Activated CD4-positive, alpha-beta T cell treated with anti-CD3 and anti-CD28 coated beads for 1 hour (primary cell): ENCODE measurements at places on chromosomes 7 and 10.

GRCh38 chr7:33986951-33987947 lies 81.9 kb downstream of the BMPER start:
- no peak for DNase-seq

DNA sequence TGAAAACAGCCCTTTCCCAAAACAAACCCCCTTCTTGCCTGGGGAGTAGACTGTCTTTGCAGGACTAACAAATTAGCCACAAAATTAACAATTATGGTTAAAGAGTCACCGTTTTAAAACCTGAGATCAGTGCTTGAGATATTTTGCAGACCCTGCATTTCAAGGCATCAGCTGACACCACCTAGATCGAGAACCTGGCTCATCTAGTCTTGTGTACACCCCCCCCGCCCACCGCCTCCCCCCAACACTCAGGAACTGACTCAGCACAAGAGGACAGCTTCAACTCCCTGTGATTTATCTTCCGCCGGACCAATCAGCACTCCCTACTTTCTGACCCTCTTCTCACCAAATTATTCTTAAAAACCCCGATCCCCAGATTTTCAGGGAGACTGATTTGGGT lies 737.1 kb downstream of the PHTF2 start:
- no peak for DNase-seq

DNA sequence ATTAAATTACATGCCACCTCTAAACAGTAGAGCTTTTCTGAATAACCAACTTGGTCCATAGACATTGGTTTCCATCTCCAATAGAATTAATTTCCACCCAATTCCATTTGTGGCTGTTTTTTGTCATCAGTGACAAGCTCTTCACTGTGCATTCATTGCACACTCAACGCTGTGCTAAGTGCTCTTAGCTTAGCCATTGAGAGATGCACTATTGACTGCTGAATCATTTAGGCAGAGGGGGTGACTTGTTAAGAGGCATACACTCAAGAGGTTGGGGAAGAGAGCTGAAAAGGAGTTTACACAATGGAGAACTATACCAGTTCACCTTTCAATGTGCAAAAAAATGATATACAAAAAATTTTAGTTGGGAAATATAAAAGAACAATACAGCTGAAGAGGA lies 31.9 kb upstream of the CBLL1 start:
- DNase-seq = no peak

DNA sequence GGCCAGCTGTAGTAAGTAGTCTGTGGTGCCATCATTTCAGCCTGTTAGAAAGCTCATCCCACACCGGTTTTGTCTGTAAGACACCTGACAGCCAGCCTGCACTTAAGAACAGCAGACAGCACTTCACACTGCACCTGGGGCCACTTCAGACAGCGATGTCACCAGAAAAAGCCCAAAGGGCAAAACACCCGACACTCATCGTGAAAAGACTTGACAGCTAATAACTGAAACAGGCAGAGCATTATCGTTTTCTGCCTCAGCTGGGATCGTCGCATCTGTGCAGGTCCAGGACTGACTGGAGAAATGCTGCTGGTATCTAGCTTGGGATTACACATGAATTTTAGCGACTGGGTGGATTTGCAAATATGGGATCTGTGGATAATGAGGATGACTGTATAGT lies 16.8 kb upstream of the LAT2 start:
- DNase-seq = no peak

- no peak for DNase-seq
These were observed 840.8 kb downstream of the GRM8 start for GRCh38 chr7:126411821-126412383.

DNA sequence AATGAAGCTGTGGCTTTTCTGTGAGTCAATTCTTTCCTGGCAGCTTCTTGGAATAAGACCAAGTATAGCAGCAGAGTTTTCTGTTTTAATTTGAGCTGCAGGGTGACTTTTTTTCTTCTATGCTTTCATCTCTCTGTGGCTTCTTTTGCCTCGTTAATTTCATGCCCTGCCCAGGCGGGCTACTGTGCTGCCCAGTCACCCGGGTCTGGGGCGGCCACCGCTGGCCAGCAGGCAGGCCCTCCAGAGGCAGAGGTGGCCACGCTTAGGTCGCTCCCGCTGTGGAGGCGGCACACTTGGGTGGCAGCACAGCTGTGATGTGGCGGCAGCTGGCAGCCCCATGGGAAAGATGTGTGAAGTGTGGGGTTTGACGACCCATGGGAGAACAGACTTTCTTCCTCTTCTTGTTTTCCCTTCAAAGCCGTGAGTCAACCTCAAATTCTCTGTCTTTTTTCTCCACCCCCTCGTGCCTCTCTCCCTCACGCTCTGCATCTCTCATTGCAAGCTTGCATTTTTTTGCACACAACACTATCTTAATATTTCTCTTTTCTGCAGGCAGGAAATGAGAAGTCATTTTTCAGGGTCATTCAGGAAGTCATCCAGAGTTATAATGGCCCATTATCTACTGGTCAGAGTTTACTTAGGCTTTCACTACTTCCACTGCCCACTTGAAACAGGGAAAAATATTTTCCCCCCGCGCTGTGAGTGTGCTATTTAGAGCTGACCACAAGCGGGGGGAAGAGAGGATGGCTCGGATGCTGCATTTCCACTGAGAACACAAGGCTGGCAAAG lies 67.8 kb downstream of the EGFR start:
- DNase-seq = no peak

GRCh38 chr7:47988496-47989386 lies 9.3 kb upstream of the HUS1 start:
- DNase-seq = no peak

DNA sequence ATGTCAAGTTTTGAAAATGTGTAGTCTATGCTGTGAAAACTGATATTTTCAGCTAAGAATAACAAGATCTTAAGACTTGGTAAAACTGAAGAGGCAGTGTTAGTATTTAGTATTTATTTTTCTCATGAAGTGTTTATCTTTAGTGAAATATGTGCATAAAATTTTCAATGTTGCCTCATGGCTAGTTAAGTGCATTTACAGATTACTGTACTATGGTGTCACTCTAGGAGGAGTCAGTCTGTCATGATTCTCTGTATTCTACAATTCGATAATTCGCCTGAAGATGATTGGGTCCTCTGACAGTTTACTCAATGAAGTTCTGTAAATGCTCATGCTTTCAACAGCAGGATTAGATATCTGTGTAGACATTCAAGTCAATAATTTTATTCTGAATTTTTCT lies 488.1 kb upstream of the GRM3 start:
- DNase-seq = no peak

DNA sequence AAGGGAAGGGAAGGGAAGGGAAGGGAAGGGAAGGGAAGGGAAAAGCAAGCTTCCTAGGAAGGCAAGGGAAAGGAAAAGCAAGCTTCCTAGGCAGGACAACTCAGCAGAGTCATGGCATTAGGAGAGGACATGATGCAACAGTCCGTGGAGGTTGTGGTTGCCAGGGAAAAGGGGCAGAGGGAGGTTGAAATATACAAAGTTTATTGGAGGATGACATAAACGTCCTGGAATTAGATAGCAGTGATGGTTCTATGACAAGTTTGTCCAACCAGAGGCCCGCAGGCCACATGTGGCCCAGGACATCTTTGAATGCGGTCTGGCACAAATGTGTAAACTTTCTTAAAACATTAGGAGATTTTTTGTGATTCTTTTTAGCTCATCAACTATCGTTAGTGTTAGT lies 59.8 kb upstream of the OPN4 start:
- DNase-seq = no peak

DNA sequence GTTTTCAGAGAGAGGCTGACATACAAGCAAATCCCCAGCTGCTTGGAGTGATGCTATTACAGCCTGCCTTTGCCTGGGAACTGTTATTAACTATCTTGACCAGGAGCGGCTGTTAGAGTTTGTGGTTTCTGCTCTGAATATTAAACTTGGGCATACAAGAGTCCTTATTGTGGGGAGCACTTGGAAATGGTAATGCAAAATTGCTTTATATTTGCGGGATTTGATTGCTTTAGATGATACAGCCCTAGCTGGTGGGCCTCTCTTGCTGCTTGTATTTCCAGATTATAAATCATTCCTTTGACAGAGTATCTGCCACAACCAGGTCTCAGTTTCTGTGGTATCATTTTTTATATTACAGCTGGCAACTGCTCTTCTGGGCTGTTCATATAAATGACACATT lies 101.9 kb upstream of the FAM204A start:
- DNase-seq = no peak
